ENCODE measurements at places on chromosomes 3 and 15.

DNA sequence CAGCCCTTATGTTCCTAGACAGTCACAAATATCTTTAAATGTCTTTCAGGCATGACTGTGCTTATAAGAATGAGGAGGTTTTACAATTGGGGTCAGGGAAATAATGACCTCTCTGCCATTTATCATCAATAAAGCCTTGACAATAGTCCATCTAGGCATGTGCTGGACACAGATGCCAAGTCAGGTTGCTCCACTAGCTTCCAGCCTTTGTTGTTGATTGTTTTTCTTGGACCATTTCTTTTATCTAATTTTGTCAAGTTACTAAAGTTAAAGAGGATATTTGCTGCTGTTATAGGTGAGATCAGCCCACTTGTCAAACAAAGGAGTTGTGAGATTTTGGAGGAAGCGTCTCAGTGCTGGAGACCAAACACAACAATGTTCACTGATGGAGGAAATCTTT, 628.0 kb downstream of the ROBO2 start:
- DNase-seq = no peak

- DNase-seq = no peak
These were observed 225.6 kb downstream of the ADAMTS9 start for GRCh38 chr3:64462203-64462602.

GRCh38 chr3:40624189-40624769, 99.5 kb downstream of the ZNF621 start:
- no peak for DNase-seq

DNA sequence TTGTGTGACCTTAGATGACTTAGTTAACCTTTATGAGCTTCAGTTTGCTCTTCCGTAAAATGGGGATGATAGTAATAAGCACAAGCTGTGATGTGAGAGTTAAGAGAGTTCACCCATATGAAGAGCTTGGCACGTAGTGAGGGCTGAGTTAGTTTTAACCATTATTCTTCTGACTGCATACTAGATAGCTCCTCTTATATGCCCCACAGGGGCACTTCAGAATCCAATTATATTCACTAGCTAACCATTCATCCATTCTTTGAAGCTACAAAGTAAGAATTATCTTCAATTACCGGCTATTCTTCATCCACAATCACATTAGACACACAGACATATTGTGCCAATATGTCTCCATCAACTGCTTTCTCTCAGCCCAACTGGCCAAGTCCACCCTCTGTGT, 159.0 kb upstream of the STT3B start:
- DNase-seq = no peak

GRCh38 chr3:148778926-148779325, 48.7 kb upstream of the CPB1 start:
- DNase-seq = peak; percentile 74

DNA sequence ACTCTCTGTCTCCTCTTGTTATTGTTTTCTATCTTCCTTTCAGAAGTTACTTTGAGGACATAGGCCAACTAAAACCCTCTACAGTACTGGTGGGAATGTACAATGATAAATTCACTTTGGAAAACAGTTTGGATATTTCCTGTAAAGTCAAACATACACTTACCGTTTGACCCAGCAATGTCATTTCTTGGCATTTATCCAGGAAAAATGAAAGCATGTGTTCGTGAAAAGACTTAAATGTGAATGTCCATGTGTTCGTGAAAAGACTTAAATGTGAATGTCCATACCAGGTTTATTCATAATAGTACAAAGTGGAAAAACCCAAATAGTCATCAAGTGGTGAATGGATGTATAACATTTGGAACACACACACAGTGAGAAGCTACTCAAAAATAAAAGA, 361.5 kb upstream of the DPH6 start:
- DNase-seq = no peak

- DNase-seq = no peak
These were observed 577.9 kb upstream of the EPHA6 start for GRCh38 chr3:96236522-96236921.

DNA sequence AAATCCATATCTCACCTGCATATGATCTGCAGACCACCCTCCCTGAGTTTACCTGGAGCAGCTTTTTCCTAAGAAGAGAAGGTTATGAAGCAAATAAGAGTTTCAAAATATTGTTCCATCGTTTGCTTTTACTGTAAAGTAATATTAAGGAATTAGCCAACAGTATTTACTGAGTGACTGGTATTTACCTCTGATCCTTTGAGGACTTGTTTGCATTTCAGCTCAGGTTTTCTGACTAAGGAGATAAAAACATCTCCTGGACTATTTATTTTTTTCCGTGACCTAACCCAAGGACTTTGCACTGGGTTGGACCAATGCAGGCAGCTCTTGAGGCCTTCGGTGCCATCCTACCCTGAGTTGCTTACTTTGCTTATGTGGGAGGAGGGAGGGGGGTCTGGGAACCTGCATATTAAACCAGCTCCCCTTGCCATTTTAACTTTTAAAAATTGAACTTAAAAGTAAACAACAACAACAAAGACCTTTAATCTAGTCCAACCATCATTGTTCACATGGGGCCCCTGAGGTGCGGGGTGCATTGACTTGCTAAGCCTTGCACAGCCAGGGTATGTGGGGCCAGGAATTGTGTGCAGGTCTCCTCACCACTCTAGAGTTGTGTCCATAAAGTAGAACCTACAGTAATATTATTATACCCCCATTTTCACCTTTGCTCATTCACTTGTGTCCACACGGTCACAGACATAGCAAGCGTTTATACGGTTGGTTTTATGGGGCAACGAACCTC, 39.3 kb downstream of the TRAK1 start:
- DNase-seq = no peak

GRCh38 chr3:9600597-9600996, 47.0 kb upstream of the LHFPL4 start:
- DNase-seq = no peak

DNA sequence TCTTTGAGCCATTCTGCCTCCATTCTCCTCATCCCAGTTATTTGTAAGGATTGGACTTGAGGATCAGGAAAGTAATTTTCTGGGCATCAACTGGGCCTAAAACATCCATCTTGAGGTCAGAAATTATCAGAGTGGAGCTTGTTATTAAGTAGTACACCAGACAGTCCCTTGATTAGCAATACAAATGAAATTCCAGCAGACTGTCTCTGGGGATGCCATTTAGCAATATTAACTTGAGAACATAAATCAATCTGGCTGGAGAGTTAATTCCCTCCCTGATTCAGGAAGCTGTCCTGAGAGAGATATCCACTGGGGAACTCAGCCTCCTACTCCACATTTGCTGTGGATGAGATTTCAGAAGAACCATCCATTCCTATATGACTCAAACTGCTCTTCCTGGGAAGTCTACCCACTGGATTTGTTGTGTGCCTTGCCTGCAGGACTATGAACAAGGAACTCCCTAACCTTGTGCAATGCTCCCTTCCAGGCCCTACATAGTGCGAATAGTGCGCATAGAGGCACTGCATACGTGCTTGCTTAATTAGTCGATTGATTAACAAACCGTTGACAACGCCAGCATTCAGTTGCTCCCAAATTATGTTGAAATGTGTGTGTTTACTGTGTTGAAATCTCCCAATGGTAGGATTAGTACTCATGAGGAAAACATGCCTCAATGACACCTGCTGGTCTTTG, 36.1 kb upstream of the MTMR14 start:
- DNase-seq = no peak

DNA sequence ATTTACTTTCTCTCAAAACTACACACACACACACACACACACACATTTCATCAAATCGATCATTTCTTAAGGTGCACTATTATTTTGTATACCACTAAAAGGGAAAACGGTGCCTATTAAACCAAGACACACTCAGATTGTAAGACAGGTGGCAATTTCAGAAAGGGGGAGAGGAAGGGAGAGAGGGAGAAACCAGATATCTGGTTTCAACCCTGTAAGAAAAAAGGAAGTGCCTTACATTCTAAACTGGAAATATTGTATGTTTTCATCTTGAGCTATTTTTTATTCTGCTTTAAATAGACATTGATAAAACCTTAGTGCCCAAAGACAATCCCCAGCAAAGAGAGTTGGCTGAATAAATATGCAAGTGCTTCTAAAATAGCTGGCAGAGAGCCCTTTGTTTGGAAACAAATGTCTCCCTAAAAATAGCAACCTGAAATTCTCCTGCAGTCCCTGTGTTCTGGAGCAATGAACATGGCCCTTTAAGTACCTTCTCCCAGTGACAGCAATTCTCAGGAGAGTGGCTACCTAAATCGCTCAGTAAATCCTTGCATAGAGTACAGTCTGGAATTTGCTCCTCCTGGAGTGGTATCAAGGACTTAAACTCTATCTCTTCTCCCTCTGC, 85.7 kb downstream of the RARB start:
- no peak for DNase-seq

- no peak for DNase-seq
These were observed 784 bp upstream of the SAMMSON start for GRCh38 chr3:69998759-69999139.

DNA sequence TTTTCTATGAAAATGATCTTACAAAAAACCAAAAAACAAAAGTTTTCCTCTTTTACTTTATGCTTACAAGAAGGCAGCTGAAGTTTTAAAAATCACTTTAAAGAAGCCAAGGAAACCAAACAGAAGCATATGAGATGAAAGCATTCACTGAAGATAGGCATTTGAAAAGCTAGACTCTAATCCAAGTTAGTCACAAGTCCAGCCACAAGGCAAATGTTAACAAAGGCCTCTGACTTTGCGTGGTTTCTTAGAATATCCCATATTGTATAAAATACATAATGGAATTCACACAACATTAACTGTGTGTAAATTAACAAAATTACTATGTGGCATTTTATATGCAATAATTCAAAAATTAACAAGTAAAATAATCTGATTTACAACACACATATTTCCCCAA, 17.7 kb downstream of the MRPL3 start:
- no peak for DNase-seq

DNA sequence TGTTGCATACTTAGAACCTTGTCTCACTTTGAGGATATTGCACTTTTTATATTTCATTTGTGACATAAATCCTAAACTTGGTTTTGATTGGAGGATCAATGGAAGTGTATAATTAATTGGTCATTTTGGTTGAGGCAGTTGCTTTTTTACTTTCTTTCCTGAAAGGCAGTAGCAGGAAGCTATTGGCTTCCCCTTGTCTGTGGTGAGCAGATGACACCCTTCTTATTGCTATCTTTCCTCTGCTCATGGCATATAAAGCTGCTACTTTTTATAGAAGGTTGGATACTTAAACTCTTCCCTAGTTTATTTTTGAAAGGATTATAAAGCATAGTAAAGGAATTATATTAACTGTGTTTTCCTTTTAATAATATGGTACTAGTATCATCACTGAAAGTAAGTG, 28.6 kb downstream of the FAM98B start:
- DNase-seq = no peak

DNA sequence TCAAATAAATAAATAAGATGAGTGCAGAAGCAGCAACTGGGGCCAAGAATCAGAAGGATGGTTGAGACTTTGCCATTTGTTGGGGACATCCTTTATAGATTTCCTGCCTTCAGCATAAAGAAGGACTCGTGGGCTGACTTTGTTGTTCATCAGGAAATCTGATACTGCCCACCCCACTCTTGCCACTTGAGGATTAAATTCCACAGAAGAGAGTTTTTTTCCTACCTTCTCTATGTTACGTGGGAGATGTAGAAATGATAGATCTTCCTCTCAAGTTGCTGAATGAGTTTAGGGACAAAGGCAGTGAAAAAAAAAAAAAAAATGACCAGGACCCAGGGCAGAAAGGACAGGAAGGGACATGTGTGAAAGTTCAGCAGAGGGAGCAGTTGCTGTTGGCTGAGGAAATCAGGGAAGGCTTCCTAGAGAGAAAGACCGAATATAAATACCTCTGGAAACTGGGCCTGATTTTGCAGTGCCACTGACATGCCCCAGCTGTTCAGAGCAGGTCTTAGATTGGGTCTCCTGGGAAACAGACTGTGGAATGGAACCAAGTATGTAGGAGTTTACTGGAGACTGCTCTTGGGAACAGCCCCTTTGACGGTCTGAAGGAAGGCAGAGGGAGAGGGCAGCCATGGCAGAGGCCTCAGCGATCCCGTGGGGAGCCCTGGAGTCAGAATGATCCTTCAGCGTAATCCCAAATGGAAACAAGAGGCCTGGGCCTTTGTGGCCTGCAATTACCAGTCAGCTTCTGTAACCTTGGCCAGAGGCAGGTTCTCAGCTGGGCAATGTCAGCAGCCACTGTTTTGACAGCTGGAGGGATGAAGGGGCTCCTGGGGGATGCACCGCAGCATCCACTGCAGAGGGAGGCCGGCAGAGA, 50.9 kb downstream of the C3orf20 start:
- DNase-seq = no peak

- DNase-seq = peak; percentile 75
These were observed 21.9 kb downstream of the IDH3A start for GRCh38 chr15:78170848-78171773.

GRCh38 chr3:105414841-105415240, 48.1 kb downstream of the ALCAM start:
- no peak for DNase-seq

DNA sequence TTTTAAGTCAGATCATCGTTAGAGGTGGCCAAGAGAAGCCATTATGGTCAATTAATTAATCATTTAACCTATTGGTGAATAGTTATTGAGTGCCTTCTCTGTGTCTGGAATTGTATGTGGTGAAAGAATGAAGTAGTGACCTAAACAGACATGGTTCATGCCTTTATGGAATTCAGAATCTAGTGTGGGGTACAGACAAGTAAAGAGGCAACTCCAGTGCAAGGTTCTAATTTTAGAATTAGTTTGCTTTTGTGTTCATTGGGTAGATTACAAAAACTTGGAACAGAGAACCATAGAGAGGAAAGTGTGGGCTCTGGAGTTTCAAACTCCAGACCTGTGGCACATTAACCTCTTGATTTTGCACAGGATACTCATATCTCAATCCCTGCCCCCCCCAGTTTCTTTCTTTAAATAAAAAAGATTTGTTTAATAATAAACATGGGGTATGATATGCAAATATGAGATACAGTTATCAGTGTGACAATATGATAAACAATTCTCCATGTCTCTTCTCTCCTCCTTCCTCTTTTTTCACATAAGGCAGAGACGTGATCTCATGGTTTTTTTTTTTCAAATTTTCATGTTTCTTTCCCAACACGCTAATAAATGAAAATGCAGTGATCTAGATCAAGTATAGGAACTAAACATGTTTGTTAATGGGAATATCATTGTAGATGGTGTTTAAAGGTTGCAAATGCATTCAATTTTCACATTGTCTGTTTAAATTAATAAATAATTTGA, 117.9 kb downstream of the MITF start:
- peak; percentile 65 for DNase-seq

GRCh38 chr3:12777171-12777570, 18.1 kb upstream of the TMEM40 start:
- DNase-seq = no peak

DNA sequence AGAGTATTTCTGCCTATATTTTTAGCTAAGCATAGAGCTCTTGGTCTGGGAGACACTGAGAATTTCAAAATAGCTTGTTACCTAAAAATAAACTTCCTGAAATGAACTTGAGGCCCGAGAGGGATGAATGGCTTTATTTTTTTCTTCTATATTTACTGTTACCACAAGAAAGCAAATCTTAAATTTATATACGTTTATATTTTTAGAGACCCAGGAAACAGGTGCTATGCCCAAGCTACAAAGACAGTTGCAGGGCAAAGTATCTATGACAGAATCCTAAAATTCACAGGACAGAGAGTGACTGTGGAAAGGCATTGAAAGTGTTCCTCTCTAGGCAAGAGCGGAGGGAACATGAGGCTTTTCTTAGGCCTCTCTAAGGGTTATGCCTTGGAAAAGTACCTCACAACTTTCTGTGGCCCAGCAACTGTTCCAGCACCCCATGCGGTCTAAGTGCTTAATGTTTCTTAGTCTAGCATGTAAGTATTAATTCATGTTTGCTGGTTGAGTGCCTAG, 36.5 kb downstream of the TGFBR2 start:
- peak; percentile 48 for DNase-seq

Measured in suppressor macrophage (primary cell).